Fibroblast of skin of right biceps (primary cell): ENCODE measurements at places on chromosomes 3 and 15.

GRCh38 chr15:52252781-52253180, 42.8 kb downstream of the MYO5C start:
- peak; percentile 93 for DNase-seq

- DNase-seq, result no peak
These were observed 4.1 kb downstream of the XCR1 start for GRCh38 chr3:46022909-46023785.

GRCh38 chr3:158313338-158313927, 203.5 kb downstream of the RSRC1 start:
- peak; percentile 45 for DNase-seq

- peak; percentile 92 for DNase-seq
These were observed 360.9 kb downstream of the ZNF385D start for GRCh38 chr3:21390136-21390535.

DNA sequence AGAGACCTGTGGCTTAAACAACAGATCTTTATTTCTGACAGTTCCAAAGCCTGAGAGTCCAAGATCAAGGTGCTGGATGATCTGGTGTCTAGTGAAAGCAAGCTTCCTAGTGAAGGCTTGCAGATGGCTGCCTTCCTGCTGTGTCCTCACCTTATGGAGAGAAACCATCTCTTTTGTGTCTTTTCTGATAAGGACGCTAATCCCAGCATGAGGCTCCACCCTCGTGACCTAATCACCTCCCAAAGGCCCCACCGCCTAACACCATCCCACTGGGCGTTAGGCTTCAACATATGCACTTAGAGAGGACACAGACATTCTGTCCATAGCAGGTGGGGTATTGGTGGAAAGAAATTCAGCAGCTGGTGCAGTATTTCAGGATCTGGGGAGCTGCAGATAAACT, 19.8 kb upstream of the LYSMD4 start:
- DNase-seq, result no peak

DNA sequence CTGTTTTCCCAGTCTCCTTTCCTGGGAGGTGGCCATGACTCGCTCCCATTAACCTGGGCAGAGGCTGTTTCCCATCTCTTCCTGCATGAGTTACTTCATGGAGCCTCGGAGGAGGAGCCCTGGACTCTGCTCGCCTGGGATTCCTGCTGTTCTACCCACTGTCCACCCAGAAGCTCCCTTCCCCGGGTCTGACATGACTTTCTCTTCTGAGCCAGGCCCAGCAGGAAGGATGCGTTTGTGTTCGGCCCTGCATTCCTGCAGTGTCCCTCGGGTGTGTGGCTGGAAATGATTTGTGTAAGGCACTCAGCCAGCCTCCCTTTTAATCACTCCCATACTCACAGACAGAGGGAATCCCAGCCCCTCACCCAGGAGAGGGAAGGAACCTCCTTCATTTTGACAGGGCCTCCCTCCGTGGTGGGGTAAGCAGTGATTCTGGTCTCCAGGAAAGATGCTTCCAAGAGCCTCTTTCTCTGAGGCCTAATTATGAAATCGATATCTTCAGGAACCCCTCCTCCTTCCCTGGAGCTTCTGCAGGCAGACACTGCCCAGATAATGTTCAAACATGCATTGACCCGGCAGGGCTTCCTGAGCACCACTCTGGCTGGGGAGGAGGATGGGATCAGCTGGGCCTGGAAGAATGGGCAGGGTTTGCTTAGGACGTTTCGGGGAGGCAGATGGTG, 41.6 kb upstream of the DLG1 start:
- DNase-seq, result peak; percentile 89

DNA sequence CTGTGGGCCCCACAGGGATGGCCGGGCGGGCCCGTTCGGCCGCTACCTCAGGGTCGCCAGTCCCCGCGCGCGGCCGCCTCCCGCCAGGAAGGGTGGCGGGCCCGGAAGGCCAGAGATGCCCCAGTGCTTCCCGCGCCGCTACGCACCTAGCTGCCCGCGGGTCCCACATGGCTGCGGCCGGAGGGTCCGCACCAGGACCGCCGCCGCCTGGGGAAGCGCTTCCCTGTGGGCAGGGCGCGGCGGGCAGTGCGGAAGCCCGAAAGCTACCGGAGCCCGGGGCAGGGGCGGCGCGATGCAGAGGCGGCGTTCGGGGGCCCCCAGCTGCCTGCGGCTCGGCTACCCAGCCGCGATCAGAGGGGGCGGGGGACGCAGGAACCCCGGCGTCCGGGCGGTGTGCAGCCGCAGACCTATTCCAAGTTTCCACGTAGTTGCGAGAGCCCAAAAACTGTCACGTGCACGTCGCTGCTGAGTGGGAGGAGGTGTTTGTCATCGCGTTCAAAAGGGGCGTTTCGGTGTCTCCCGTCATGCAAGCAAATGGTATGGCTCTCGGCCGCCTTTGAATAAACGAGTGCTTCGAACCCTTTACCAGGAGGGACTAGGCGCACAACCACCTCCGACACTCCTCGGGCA, at the start of gene TRANK1:
Gene TRANK1, minus strand, starts transcription at position 414 of the 630 bp plus-strand sequence. Its CDS starts 245 bp downstream, at position 169.
- DNase-seq, result peak; percentile 67

DNA sequence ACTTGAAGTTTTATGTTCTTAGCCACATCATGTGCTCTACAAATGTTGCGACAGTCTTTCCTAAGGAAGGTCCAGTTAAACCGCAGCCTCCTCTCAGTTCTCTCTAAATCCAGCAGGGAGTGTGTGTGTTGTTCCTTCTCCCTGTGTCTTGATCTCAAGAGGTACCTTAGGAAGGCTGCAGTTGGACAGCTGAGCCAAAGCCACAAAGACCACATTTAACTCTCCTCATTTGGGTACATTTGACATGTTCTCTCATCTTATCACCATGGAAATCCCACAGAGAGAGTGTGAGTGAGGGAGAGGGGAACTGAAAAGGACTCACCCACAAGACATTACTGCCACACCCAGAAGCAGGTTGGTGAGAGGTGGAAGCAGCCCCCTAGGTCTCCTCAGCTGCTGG, 79.5 kb downstream of the CD200R1L start:
- DNase-seq, result no peak

- DNase-seq, result no peak
These were observed 5.2 kb downstream of the PPIB start for GRCh38 chr15:64157599-64158125.

GRCh38 chr3:47746264-47746663, 35.4 kb downstream of the SMARCC1 start:
- DNase-seq, result no peak

GRCh38 chr3:155391551-155391958, 98.1 kb upstream of the STRIT1 start:
- peak; percentile 95 for DNase-seq

GRCh38 chr3:30124435-30125370, 481.7 kb upstream of the TGFBR2 start:
- peak; percentile 51 for DNase-seq

DNA sequence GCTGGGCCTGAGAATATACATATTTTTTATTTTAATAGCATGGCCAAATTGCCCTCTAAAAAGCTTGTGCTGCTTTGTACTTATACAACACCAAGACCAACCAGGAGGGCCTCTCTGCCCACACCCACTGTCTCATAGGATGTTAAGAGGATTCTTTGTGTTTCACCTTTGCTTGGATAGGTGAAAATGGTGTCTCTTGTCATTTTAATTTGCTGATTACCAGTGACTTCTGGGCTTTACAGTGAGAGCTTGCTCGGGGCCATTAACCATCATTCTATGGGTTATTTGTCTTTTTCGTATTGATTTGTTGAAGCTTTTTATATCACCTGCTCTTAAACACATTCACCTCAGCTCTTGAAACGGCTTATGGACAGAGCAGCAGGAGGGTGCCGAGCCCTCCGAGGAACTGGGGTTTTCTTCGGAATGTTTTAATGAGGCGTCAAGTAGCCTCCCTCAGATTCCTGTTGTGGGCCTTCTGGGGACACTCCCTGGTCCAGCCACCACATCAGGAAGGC, 10.5 kb downstream of the PTH1R start:
- DNase-seq, result no peak

DNA sequence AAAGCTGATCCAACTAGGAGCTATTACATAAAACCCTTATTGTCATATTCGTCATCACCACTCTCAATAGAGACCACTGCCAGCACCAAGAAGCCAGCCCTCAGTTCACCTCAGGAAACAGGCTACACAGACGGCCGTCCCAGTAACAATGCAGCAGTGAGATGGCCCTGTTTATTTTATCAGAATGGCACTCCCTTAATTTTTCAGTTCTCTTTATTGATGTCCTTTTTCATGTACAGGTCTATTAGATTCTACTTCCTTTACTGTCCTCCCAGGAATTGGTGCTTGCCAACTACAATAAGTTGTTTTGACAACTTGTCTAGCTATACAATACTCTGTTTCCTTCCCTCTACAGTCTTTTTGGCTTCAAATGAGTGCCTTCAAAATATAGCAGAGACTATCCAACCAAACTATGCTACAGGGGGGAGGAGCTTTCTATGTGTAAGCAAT, 272.5 kb downstream of the ZBTB20 start:
- no peak for DNase-seq

DNA sequence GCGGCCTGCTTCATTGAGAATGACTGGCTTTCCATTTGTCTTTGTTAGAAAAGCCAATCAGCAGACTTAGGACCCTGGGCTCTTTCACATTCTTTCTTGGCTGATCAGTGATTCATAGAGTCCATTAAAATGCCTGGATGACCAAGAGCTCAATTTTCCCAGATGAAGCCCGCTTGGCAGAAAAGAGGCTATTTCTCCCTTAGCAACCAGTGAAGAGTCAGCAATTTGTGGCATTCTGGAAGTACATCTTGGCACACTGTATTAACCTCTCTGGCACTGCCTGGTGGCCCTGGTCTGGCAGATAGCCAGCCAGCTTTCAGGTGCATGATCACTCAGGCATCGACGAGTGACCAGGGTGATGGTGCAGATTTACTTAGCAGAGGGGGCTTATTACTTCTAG, 145.7 kb upstream of the PLAAT1 start:
- peak; percentile 28 for DNase-seq

DNA sequence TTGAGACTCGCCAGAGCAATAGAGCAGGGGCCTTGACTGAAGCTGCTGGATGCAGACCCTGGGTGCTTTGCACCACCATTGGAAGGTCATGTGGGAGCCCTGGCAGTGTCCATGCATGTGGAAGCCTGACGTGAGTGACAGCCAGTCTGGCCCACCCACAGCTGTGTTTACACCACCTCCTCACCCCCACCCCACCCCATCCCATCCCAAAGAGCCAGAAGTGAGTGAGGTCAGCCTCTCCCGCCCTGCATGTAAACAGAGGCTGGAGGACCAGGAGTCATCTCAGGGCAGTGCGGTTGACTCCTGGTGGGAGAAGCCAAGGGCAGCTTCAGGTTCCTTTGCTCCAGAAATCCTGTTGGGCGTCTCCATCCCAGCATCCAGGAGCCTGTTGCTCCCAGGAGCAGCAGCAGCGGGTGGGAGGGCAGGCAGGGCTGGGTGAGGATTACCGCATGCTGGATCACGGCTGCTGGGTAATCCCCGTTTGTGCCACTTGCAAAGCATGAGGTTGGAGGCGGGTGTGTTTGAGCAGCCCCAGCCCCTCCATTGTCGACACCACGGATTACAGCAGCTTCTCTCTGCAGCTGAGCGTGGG, 44.6 kb downstream of the CORO2B start:
- no peak for DNase-seq

GRCh38 chr15:80712956-80713355, 17.8 kb downstream of the ABHD17C start:
- DNase-seq, result peak; percentile 51

- peak; percentile 7 for DNase-seq
These were observed 2.3 kb downstream of the GRIP2 start for GRCh38 chr3:14537590-14538450.

GRCh38 chr3:189826566-189826965, 195.4 kb downstream of the TP63 start:
- no peak for DNase-seq
